ENCODE measurements at places on chromosomes 5 and 9. TPM values are rescaled to one million over a fixed set of nuclear protein-coding genes. Genes with fewer than 3 reads are reported as not detected.

The PLPP7 gene
- total RNA-seq: not detected

The SLC6A7 gene
- not detected for total RNA-seq

The SPATA31D4 gene
- not detected for total RNA-seq

The CDHR2 gene
- 2.0 TPM for total RNA-seq

The CD74 gene
- 299 TPM for total RNA-seq

The HAVCR2 gene
- total RNA-seq: 1.8 TPM

The ALDH1A1 gene
- 0.39 TPM for total RNA-seq

GRCh38 chr5:107408564-107408963 is 262.2 kb downstream of the EFNA5 start:
- H3K27me3 ChIP-seq: peaks cover 4% of the 10 kb centered on the region
- H3K4me1 ChIP-seq: no peaks in the 10 kb centered on the region
- H3K27ac ChIP-seq: no peak overlapping the region
- H3K4me3 ChIP-seq: no peak overlapping the region
- no peaks in the 10 kb centered on the region for H3K36me3 ChIP-seq

- H3K4me1 ChIP-seq: peaks cover 21% of the 10 kb centered on the region
- H3K36me3 ChIP-seq: no peaks in the 10 kb centered on the region
- no peak overlapping the region for H3K27ac ChIP-seq
- H3K27me3 ChIP-seq: no peaks in the 10 kb centered on the region
Observed at GRCh38 chr9:123927625-123928532, 2.0 kb downstream of the DENND1A start.

- H3K36me3 ChIP-seq: no peaks in the 10 kb centered on the region
- no peak overlapping the region for H3K27ac ChIP-seq
- no peaks in the 10 kb centered on the region for H3K4me1 ChIP-seq
Observed at GRCh38 chr9:3846573-3846972, 320.8 kb upstream of the RFX3 start.

DNA sequence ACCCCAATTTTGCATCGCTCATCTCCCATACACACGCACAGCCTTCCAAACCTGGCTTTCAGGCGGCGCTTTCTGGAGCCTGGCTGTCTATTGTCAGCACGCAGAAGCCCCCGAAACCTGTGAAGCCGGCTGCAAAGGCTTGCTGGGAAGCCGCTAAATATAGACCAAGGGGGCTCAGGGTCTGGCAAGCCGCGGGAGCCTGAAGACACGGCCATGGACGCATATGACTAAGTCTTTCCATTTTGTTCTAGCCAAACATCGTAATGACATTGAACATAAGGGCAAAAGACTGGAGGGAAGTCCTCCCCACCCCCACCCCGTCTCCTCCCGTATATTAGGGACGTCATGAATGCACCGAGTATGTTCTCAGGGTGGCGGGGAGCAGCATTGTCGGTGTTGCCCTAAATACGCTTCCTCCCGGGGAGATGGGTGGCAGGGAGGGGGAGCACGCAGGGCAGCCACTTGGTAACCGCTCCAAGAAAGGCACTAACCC is 1.1 kb downstream of the CTNND2 start:
- H3K27ac ChIP-seq: no peak overlapping the region
- no peak for DNase-seq
- H3K4me1 ChIP-seq: no peaks in the 10 kb centered on the region
- H3K36me3 ChIP-seq: no peaks in the 10 kb centered on the region

DNA sequence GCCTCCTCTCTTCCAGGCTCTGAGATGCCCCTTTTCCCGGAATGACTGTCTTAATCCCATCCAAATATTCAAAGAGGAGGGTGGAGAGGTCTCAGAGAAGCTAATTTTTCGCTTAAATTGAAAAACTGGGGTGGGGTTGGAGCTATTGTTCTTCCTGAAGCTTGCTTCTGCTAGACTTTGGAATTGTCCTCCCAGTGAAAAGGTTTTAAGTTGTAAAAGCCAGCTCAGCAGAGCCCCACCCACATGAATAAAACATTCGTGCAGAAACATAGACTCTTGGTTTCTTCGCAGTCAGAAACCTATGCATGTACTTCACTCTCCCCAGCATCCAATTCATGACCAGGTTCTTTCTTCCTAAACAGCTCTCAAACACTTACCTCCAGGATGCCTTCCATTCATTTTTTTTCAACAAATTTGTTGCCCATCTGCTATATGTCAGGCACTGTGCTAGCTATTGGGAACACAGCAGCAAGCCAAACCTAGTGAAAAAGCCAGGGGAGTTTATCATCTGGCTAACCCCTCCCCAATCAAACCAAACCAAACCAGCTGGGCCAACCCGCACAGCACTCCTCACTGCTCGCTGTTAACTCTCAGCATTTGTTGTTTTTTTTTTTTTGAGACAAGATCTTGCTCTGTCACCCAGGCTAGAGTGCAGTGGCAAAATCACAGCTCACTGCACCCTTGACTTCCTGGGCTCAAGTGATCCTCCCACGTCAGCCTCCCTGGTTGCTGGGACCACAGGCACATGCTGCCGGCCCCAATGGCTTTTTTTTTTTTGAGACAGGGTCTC is 37.9 kb upstream of the OCLN start:
- H3K27ac ChIP-seq: no peak overlapping the region
- H3K4me3 ChIP-seq: no peak overlapping the region
- H3K4me1 ChIP-seq: no peaks in the 10 kb centered on the region
- no peaks in the 10 kb centered on the region for H3K36me3 ChIP-seq
- no peak for DNase-seq
- no peaks in the 10 kb centered on the region for H3K27me3 ChIP-seq

Measured in CD4-positive, alpha-beta T cell (primary cell).